ENCODE measurements at places on chromosomes 4 and X.

DNA sequence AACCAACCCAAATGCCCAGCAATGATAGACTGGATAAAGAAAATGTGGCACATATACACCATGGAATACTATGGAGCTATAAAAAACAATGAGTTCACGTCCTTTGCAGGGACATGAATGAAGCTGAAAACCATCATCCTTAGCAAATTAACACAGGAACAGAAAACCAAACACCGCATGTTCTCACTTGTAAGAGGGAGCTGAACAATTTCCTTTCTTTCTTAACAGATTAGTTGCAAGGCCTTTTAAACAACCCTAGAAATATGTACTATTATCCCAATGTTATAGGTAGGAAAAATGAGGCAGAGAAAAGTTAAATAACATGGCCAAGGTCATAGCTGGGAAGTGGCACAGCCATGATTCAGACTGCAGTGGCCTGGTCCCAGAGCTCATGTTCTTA, 5.8 kb upstream of the OCIAD2 start:
- no peak for DNase-seq

- no peak for DNase-seq
Measured at GRCh38 chr4:183185559-183185958, 86.5 kb downstream of the WWC2 start.

DNA sequence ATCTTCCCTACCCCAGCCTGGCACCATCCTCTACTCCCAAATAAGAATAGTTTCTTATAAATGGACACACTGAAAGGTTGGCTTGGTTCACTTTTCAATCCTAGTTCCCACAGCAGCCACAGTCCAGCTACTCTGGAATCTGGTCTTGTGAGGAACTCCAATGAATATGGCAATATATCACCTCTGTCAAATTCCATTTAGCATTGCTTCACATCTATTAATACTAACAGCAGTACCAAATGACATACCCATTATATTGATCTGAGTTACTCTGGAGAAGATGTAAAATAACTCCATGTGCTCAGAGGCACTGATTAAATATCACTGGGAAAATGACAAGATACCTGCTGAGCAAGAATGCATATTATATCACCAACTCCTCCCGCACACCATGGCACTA, 8.6 kb downstream of the OPHN1 start:
- DNase-seq, result no peak

DNA sequence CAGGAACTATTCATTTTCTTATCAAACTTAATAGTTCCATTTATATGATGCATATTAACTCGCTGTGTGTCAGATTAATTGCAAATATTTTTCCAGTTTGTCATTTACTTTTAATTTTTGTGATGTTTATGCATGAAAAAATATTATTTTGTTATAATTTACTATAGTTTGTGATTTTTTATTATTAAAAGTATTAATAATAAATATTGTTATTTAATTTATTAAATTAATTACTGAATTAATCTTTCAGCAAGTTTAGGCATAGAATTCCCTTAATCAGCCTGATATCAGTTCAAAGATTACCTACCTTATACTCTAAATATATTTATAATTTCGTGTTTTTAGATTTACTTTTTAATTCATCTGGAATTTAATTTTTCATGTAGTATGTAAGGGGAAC, 15.5 kb upstream of the ATOH1 start:
- no peak for DNase-seq

GRCh38 chrX:17628976-17629375, 108.3 kb upstream of the SCML1 start:
- DNase-seq, result no peak

DNA sequence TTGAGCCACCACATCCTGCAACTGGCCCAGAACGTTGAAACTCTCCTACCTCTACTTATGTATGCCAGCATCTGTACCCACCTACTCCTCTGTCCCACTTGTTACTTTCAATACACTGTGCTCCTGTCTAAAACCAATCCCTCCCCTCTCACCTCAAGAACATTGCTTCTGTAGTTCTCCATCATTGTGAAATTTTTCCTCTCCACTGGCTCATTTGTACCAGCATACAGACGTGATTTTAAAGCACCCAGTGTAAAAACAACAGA, 25.5 kb upstream of the USO1 start:
- DNase-seq, result peak; percentile 20

- no peak for DNase-seq
Measured at GRCh38 chr4:7806338-7807090, 133.1 kb downstream of the AFAP1 start.

GRCh38 chr4:118849867-118850487, 14.1 kb upstream of the SEC24D start:
- no peak for DNase-seq

GRCh38 chr4:134219043-134219442, 17.5 kb upstream of the PABPC4L start:
- no peak for DNase-seq

GRCh38 chr4:183940864-183941263, 35.8 kb downstream of the STOX2 start:
- DNase-seq, result no peak

- no peak for DNase-seq
Measured at GRCh38 chr4:25171201-25171865, 11.1 kb upstream of the SEPSECS start.

- no peak for DNase-seq
Measured at GRCh38 chr4:159447296-159447695, 344.4 kb downstream of the RAPGEF2 start.

DNA sequence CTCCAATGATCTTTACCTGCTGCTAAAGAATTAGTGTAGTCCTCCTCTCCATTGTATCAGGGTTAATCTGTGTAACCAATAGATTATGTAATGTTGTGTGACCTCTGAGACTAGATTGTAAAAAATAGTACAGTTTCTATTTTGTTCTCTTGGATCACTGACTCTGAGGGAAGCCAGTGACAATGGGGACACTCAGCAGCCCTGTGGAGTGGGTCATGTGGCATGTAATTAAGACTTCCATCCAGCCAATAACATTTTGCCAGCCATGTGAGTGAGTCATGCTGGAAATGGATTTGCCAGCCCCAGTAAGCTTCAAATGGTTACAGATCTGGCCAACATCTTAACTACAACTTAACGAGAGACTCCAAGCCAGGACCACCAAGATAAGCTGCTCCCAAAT, 332.3 kb downstream of the PTTG2 start:
- DNase-seq, result no peak

DNA sequence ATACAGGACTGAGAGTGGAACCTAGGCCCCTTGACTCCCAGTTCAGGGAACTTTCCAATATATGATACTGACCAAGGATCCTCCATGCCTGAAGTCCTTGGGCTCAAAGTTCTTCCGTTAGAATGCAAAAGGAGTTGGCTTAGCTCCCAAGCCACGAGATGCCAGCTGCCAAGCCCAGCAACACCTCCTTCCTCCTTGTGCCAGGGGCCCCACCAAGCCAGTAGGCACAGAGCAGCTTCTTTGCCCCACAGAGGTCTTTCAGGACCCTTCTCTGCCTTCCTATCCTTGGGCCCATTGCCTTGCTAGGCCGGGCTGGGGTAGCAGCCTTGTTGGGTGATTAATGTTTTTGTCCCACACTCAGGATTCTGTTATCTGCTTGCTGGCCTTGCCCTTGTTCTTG, 105.6 kb downstream of the EFNB1 start:
- no peak for DNase-seq

GRCh38 chr4:78756776-78757175, 19.4 kb upstream of the BMP2K start:
- DNase-seq, result no peak

DNA sequence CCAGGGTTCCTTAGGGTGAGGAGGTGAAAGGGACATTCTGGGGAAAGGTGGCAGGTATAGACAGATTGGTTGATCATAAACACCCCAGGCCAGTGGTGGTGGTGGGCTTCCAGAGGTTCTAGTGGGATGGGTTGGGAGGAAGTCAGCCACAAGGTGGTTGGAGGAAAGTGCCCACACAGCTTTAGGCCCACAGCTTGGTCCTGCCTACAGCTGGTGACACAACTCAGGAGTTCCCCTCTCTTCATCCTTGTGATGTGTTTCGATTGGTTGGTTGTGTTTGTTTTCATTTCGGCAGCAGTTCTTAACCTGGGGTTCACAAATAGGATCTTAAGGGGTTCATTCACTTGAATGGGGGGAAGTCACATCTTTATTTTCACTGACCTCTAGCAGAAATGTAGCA, 157.0 kb downstream of the TMEM164 start:
- DNase-seq, result no peak

DNA sequence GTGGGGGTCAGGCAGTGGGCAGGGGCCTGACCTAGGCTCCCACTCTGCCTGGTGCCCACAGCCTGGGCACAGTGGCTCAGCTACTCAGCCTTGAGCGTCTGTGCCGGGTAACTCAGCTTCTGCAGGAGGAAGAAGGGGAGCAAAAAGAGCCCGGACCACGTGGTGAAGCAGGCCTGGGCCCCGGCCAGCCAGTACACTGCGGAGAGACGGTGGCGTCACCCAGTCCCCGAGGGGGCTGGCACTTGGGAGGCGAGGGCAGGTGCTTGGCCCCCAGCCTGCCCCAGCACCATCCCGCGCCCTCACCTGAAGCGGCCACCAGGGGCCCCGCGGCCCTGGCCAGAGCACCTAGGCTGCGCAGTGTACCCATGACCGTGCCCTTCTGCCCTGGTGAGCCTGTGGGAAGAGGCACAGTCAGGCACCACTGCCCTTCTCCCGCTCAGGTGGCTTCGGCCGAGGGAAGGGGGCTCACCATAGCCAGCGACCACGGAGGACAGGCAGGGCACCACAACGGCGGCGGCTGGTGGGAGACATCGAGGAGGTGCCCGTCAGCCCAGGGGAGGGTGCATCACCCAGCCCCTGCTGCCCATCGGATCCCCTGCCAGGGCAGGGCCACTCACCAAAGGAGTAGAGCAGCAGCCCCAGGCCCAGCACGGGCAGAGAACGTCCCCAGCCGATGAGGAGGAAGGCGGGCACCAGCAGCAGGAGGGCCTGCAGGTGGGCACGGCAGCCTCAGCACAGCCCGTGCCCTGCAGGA, 32.3 kb downstream of the NOP14 start:
- no peak for DNase-seq

- no peak for DNase-seq
Measured at GRCh38 chr4:3257556-3258482, 8.9 kb downstream of the MSANTD1 start.

DNA sequence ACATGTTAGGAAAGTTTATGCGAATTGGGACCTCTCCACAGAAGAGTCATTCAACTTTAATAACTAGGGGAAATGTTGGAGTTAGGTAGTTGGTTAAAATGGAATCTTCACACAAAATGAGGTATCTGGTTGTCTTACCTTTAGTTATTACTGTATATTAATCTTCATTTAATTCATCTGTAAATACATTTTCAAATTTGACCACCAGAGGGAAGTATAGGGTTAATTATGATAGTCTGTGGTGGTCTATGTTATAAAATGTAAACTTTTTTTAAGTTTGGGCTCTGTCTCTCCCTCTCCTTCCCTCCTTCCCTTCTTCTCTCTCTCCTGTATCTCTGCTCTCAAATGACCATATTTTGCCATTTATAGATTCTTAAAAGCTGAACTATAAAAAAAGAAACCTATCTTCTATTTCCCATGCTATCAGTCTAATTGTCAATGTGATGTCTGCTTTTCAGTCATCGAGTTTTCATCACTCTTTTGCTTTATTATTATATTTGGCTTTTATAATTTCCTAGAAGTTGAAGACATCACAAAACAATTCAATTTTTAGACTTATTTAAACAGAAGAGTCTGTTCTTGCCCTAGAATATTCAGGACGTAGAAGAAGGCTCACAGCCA, 49.8 kb downstream of the TMEM144 start:
- DNase-seq, result peak; percentile 23

GRCh38 chrX:30568136-30568535, 9.4 kb downstream of the TASL start:
- DNase-seq, result peak; percentile 8

DNA sequence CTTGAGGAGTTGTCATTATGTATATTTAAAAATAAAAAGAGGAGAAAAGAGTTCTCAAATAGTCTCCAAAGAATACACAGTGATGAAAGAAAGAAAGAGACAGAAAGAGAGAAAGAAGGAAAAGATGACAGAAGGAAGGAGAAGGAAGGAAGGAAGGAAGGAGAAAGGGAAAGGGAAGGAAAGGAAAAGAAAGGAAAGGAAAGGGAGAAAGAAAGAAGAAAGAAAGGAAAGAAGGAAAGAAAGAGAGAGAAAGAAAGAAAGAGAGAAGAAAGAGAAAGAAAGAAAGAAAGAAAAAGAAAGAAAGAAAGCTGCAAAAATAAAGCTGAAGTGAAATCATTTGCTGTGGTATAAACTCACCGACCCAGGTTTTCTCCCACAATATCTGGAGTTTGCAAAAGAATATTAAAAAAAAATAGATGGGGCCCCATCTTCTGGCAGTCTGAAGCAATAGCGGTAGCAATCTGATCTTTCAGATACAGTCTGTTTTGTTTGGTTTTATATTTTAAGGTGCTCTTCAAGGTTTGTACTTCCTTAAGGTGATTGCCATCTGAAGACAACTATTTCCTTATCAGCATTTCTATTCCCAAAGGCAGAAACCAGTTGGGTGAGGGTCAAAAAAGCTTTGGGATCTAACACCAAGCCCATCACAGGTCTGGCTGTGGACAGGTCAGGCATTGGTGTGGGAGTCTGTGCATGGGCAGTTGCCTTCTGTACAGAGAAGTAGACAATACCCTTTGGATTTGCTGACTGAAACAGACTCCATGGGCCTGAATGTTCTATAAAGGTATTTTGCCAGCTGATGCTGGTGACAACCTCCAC, 160.4 kb downstream of the CPEB2 start:
- no peak for DNase-seq

DNA sequence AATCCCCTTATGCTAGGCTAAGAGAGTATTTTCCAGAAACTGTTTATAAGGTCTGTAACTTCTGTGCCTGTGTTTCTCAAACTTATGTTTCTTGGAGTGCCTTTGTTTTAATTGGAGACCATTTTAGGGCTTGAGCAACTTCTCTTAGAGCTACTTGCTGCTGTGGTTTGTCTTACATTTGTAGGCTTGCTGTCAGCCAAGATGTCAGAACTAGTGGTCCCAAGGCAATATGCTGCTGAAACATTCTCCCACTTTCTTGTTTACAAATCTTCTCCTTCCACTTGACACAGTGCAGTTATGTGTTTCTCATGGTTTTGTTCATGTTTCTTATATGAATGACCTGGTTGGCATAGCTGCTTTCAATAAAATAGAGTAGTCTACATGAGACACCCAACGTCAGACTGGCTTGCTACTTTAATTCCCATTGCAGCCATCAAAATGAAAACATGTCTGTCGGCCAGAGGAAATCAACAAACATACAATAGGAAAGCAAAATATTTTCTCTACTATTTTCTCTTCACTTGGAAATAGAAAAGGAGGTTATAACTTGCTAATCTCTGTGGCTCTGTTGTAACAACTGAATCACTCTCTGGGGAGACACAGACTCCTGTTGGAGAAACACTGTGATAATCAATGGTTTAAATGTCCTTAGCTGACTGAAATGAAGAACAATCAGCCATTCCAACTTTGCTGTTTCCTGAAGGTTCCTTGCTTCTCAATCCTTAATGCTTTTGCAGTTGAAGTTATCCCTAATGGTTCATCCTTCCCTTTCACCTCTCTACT, 426.4 kb downstream of the PDGFC start:
- DNase-seq, result no peak

- peak; percentile 9 for DNase-seq
Measured at GRCh38 chr4:17647927-17648326, 33.5 kb downstream of the MED28 start.

- DNase-seq, result no peak
Measured at GRCh38 chr4:146098397-146098796, 77.1 kb upstream of the LSM6 start.
